NCI-H774 (cell line): ENCODE measurements at places on chromosomes 7 and 10.

DNA sequence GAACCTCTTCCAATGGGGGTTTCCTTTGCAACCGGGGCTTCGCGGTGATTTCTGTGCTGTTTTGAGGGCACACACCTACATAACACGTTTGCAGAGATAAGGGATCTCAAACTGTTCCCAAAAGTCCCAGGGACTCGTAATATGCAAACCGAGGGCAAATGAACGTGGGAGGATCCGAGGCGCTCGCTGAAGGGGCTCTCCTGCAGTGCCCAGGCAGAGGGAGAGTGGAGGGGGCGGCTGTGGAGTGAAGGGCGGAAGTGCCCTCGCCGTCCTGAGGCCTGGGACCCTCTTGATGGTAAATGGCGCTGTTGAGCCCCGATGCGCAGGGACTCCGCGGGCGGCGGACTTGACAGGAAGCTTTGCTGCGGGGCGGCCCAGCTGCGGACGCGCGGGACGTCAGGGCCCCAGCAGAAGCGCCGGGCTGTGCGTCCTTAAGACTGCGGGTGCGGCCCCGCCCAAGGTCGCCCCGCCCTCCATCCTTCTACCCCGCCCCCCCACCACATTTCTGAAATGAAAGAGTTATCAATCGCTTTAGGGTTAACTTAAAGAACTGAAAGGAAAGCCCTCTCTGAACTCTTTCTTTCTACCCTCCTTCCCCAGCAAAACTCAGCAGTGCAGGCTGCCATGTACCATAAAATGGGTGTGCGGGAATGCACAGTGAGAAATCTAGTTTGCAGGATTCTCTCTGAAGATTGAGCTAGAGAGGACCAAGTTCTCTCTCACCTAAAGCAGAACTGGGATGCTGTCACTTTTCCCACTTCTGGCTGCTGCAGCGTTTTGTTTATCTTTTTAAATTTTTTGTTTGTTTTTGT, 151.8 kb upstream of the YAE1 start:
- DNase-seq, result no peak

- peak; percentile 72 for DNase-seq
Measured at GRCh38 chr7:132386201-132386681, 190.0 kb downstream of the PLXNA4 start.

DNA sequence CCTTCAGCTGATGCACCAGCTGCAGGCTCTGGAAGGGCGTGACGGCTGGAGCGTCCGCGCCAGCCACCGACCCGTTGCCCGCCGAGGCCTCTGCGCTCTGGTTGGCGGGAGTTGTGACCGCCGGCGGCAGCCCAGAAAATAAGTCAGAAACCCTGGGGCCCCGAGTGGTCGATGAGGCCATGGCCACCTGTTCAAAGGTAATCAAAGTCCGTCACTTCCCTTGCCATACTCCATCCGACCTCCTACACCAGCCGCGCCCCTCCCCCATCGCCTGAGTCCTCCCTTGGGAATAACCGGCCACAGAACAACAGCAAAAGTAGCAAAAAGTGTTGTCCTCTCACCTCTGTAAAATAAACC, 406 bp downstream of the PRLHR start:
- no peak for DNase-seq

DNA sequence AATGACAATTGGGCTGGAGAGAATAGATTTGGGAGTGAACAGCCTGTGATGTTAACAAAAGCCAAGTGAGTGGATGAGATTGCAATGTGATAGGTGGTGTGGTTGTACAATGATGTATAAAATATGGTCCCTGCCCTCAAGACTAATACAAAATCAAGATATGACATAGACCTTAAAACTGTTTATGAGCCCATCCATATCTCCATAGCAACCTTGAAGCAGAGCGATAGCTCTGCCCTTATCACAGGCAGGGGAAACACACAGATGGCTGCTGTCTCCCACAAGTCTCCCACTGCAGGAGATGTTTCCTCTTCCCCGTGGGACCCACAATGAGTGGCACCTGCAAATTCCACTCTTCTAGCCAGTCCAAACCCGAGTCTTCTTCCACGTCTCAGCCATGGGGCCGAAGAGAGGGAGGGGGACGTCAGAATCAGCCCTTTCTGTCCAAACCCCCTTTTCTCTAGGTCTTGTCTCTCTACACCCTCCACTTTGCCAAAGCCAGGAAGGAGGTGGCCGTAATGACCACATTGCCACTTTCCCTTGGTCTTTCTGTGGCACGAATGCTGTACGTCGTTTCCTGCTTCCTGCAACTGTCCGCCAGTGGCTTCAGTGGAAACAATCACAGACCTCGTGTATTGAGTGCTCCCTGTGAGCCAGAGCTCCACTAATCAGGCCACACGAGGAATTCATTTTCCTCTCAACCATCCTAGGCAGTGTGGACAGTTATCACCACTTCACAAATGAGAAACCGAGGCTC, 7.5 kb upstream of the TBXAS1 start:
- no peak for DNase-seq

DNA sequence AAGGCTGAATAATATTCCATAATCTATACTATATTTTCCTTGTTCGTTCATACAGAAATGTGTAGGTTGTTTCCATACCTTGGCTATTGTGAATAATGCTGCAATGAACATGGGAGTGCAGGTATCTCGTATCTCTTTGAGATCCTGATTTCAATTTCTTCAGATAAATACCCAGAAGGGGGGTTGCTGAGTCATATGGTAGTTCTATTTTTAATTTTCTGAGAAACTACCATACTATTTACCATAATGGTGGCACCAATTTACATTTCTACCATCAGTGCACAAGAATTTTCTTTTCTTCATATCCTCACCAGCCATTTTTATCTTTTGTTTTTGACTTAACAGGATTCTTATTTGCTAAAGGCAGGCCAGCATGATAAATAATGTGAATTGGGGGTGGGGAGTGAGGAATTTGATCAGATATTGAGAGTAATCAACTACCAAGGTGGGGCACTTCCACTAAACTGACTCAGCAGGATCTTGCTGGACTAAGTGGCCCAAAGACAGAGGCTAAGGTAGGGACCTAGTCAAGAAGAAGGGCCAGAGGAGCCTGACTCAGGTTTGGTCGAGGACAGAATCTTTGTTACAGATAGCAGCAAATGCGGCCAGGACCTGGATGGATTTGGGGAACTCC, 21.5 kb upstream of the CCSER2 start:
- no peak for DNase-seq

GRCh38 chr10:72727130-72727529, 35.2 kb downstream of the MCU start:
- DNase-seq, result no peak

- DNase-seq, result no peak
Measured at GRCh38 chr7:16080131-16080530, 341.2 kb downstream of the CRPPA start.
